ENCODE measurements at places on chromosomes 12 and 14.

- DNase-seq = no peak
These were observed 4.1 kb downstream of the IL26 start for GRCh38 chr12:68221497-68221896.

GRCh38 chr12:114238808-114239207 lies 167.1 kb downstream of the TBX5 start:
- no peak for DNase-seq

DNA sequence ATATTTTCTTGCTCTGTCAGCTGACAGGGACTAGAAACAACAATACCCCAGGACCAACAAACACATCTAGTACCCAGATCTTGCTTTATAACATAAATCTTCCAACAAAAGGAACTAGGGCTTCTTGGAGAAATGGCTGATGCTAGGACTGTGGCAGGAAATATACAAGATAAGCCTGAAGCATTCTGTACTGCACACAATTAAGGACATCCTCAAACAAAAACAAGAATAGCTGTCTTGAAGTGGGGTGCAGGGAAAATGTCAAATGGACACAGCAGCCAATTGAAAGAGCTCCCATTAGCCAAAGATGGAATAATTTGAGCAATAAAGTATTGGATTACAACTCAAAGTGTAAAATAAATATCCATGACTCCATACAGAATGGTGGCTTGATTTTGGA lies 50.0 kb downstream of the LGMN start:
- DNase-seq = no peak

GRCh38 chr12:27807063-27807703 lies 27.1 kb upstream of the MANSC4 start:
- peak; percentile 19 for DNase-seq

DNA sequence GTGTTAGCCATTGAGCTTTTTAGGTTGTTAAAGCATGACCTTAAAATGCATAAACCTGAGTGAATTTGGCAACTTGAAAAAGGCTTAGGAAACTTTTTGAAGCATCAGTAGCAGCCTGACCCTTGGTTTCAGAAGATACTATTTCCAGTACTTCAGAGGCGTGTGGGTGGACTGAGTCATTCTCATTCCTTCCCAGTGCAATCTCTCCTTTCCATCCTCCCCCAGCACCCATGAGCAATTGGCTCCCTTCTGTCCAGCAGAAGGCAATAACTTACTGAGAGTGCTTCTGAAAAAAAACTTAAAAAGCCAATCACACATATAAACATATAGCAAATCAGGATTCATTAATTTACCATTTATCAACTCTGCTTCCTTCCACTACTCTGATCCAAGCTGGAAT lies 299.3 kb upstream of the STXBP6 start:
- no peak for DNase-seq

DNA sequence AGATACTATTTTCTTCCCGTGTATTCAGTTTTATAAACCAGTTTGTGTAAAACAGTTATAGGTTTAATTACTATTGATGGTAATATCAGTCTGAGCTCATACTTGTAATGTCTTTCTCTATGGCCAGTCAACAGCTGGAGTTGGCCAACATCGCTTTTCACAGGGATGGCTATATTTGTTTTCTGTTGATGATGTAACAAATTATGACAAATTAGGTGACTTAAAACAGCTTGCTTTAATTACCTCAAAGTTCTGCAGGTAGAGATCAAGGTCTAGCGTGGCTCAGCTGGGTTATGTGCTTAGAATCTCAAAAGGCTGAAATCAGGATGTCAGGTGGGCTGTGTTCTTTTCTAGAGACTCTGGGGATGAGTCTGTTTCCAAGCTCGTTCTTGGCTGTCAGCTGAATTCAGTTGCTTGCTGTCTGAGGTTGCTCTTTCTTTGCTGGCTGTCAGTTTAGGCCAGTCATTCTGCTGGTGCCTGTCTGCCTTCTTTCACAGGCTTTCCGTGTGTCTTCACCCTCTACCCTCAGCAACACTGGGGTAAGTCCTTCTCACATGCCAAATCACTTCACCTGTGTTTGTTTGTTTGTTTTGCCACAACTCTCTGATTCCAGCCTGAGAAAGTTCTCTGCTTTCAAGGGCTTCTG lies 370.2 kb upstream of the E2F7 start:
- DNase-seq = no peak

DNA sequence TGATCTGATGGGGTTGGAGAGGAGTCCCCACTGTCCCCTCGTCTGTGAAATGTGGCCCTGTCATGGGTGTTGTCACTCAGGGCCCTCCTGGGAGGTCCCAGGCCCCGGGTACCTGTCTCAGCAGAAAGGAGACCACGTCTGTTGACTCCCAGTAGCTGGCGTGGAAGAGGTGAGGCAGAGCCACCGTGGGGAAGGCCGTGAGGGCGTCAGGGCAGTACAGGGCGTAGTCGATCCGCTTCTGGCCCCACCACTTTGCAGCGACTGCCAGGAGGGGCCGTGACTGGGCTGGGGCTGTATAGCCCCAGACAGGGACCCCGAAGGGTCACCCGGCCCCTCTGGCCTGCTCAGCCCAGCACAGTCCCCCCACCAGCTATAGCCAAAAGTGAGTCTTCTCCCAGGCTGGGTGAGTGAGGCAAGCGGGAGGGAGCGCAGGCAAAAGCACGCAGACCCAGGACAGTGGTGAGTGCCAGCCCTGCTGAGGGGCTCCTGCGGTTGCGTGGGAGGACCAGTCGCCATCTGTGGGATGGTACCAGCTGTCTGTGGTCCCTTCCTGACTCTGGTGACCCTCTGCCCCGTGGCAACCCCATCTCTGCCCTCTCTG lies 8.2 kb downstream of the ARL6IP4 start:
- no peak for DNase-seq

- peak; percentile 71 for DNase-seq
These were observed 240.1 kb upstream of the OR4E1 start for GRCh38 chr14:21913759-21914158.

- DNase-seq = no peak
These were observed 47.9 kb upstream of the PLEKHG6 start for GRCh38 chr12:6262623-6263022.

DNA sequence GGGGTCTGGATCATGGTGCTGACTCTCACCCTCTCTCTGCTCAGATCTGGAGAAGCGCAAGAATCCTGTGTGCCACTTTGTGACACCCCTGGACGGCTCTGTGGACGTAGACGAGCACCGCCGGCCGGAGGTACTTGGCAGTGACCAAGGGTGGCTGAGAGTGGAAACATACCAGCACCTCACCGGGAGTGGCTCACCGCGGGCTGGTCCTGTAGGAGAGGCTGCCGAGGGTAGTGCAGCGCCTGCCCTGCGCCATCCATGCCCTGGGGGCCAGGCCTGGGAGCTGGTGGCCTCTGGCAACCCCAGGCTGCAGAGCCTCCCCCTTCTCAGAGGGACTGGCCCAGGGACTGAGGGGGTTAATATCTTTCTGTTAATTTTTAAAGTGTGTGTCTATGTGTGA lies 46.2 kb downstream of the IL31 start:
- no peak for DNase-seq

DNA sequence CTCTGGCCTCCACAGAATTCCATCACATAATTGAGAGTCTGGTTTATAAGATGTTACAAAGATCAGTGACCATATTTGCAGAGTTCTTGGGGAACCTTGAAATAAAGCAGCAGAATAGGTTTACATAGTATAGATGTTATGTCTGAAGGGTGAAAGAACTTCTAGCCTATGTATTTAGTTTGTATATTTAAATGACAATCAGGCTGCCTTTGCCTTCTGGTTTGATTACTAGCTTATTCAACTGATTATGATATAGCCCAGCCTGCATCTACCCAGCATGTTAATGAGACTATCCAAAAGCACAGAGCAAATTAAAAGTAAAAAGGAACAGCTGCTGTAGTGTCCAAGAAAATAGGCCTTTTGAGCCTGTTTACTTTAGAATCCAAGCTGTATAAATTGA lies 85.3 kb downstream of the APAF1 start:
- no peak for DNase-seq

DNA sequence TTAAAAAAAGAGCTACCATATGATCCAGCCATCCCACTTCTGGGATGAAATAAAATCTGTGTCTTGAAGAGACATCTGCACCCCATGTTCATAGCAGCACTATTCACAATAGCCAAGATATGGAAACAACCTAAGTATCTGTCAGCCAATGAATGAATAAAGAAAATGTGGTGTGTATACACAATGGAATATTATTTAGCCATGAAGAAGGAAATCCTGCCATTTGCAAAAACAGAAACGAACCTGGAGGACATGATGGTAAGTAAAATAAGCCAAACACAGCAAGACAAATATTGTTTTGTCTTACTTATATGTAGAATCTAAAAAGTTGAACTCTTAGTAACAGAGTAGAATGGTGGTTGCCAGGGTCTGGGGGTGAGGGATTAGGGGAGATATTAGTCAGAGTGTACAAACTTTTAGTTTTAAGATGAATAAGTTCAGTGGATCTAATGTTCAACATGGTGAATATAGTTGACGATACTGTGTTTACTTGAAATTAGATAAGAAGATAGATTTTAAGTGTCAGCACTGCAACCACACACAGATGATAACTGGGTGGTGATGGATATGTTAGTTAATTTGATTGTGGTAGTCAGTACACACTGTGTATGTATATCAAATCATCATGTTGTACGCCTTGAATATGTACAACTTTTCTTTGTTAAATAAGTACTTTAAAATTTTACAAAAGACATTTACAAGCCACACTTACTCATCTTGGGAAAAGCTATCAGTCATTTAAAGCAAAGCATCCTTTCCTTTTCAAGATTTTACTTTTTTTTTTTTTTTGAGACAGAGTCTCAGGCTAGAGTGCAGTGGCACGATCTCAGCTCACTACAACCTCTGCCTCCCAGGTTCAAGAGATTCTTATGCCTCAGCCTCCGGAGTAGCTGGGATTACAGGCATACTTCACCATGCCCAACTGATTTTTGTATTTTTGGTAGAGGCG lies 89.9 kb downstream of the BICD1 start:
- DNase-seq = no peak

DNA sequence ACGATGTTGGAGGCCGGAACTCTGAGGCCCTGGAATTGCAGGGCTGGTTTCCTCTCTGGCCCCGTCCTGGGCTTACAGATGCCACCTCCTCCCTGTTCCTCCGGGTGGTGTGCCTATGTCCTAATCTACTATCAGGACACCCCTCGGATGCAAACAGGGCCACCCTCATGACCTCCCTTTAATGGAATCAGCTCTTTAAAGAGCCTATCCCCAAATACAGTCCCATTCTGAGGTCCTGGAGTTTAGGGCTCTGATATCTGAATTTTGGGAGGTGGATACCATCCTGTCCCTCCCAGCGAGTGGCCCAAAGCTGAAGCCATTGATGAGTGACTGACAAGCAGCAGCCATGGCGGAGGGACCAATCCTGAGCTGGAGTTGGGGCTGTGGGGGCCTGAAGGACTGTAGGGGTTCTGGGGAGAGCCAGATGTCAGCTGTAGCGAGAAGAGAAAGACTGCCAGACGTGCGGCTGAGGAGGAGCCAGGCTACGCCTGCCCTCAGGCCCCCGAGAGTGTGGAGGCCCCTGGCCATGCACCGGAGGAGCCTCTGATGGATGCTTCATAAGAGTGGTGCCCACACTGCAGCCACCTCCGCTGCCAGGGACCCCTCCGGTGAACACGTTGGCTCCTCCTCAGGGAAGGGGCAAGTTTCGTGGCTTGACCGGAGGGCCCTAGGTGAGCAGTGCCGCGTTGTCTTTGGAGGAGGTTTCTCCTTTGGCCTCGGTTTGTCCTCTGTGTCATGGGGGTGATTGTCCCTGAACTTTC lies 100.2 kb downstream of the KIF26A start:
- DNase-seq = no peak

GRCh38 chr12:124744659-124745464 lies 118.8 kb downstream of the SCARB1 start:
- no peak for DNase-seq
